ENCODE measurements at places on chromosomes 2 and 18. TPM values are rescaled to one million over a fixed set of nuclear protein-coding genes. Genes with fewer than 3 reads are reported as not detected.

DNA sequence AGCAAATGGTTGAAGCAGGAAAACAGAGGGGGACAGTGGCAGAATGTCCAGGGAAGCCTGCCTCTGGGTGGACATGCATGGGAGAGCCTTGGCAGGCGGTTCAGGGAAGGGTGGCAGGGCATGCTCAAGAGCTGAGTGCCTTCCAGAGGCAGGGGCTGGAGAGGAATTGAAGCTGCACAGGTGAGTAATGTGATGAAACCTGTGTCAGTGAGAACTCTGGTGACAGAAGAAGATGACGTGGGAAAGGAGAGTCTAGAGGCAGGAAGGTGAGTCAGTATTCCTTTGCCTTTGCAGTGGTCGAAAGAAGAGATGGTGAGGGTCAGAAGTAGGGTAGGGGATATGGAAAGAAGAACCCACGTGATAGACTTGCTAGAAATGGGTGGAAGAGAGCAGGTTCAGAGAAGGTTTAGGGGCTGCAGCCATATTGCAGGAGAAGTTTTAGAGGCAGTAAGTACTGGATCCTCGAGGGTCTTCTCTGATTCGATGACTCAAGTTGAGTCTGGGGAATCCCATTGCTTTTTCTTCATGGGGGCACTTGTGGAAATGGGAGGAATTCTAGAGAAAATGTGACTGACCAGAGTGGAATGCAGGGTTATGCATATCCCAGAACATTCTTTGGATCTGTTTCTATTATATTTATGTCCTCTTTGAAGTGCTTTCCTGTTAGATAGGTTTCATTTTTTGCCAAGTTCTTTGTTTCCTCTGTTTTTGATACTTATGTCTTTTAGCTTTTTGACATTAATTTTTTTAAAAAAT is 37.4 kb downstream of the TMEM87B start:
- no peak for DNase-seq
- no peak overlapping the region for H3K4me3 ChIP-seq
- H3K4me1 ChIP-seq = no peaks in the 10 kb centered on the region
- H3K27me3 ChIP-seq = no peaks in the 10 kb centered on the region

DNA sequence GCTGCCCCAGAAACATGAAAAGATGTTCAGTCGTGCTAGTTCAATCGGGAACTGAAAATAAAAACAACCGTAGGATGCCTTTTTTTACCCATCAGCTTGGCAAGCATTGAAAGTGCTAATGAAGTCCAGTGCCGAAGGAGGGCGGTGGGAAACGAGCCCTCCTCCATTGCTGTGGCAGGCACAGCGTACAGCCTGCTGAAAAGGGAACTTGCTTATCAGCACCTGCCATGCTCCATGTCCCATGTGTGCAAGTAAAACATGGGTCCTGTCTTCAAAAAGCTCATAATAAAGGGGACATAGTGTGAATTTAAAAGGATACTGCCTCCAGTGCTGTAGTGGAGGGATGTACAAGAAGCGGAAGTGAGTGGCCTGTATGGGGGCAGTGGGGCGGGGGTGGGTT is 82.4 kb downstream of the ARMC9 start:
- no peak for DNase-seq
- H3K4me1 ChIP-seq = no peaks in the 10 kb centered on the region
- no peak overlapping the region for H3K4me3 ChIP-seq
- no peaks in the 10 kb centered on the region for H3K36me3 ChIP-seq
- H3K27ac ChIP-seq = no peak overlapping the region

GRCh38 chr2:149075853-149076252 is 37.4 kb downstream of the LYPD6B start:
- H3K4me3 ChIP-seq = no peak overlapping the region
- no peak overlapping the region for H3K27ac ChIP-seq
- H3K36me3 ChIP-seq = no peaks in the 10 kb centered on the region
- no peak for DNase-seq

DNA sequence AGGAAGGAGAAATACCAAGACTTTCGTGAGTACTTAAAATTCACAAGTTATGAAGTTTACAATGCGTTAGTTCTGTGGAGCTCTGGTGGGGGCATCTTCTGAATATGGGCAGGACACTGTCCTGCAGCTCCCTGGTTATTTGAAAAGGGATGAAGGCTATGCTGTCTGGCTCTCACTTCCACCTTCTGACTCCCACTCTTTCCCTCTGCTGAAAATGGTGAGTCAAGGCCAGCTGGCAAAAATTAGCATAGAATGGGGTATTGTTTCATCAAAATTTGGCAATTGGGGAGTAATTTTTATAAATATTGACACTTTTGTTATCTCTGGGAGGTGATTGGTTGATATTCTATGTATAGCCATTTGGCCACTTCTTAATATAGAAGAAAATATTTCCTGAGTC is 177.4 kb downstream of the PARD3B start:
- H3K4me1 ChIP-seq = no peaks in the 10 kb centered on the region
- H3K27me3 ChIP-seq = no peaks in the 10 kb centered on the region
- no peak for DNase-seq
- H3K27ac ChIP-seq = no peak overlapping the region
- H3K4me3 ChIP-seq = no peak overlapping the region

- no peaks in the 10 kb centered on the region for H3K27me3 ChIP-seq
- no peak overlapping the region for H3K27ac ChIP-seq
- H3K36me3 ChIP-seq = no peaks in the 10 kb centered on the region
- no peak overlapping the region for H3K4me3 ChIP-seq
- H3K4me1 ChIP-seq = no peaks in the 10 kb centered on the region
Measured at GRCh38 chr2:235937526-235937925, 230.7 kb downstream of the GBX2 start.

UGT1A10 gene
- 0.68 TPM for total RNA-seq

DNA sequence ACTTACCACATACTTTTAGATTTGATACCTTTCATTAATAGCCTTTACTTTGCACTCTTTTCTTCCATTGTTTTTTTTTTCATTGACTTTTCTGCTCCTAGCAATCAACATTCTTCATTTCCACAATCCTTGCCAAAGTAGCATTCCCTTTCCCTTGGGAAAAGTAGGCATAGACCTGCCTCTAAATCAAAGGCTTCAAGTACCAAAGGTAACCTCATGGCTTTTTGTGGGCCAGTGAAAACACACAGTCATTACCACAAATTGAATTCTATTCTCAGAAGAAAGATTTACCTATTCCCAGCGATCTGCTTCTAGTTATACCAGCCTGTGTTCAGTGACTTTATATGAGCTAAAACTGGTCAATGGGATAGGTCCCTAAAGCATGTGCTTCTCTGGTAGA is 109.2 kb downstream of the SOCS6 start:
- no peak overlapping the region for H3K27ac ChIP-seq
- DNase-seq = no peak
- no peak overlapping the region for H3K4me3 ChIP-seq
- H3K36me3 ChIP-seq = no peaks in the 10 kb centered on the region

- peak overlapping the region; percentile 83 for H3K4me3 ChIP-seq
- peaks cover 14% of the 10 kb centered on the region for H3K4me1 ChIP-seq
- peaks cover 3% of the 10 kb centered on the region for H3K27me3 ChIP-seq
- peak; percentile 37 for DNase-seq
Measured at GRCh38 chr2:199458806-199459285, 1.1 kb upstream of the SATB2 start.

CNDP1 gene
- 1.3 TPM for total RNA-seq

GAREM1 gene
- total RNA-seq = 15.2 TPM

DNA sequence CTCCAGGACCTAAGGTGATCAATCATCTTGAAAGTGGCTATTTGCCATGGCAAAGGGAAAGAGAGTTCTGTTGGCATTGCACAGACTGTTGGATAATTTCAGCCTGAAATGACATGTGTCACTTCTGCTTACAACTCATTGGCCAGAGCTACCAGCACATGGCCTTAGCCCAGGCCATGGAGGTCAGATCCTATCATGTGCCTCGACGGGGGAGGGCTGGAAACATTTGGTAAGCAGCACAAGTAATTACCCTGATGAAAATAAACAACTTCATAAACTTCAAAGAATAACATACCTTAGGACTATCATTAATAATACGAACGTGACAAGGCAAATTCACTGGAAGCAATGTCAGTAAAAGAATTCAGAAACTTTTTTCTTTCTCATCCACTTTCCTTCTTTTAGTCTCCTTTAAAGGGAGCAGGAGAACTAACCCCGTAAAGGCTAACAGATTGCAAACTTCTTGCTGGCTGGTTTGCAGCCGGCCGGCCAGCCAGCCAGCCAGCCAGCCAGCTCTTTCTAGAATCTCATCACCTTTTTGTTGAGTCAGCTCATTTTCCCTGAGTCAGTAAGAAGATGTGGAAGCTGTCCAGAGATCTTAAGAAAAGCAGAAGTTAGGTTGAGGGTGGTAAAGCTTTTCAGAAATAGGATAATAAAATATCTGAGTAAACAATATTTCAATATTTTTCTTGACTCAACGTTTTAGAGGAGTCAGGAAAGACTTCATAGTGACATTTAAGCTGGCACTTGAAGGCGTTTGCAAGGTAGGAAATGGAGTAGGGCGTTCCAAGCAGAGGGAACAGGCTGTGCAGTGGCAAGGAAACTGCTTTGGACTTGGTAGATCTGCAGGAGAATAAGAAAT is 31.9 kb downstream of the CNRIP1 start:
- H3K27ac ChIP-seq = peak overlapping the region; percentile 36
- no peaks in the 10 kb centered on the region for H3K36me3 ChIP-seq
- H3K4me3 ChIP-seq = no peak overlapping the region
- peak; percentile 22 for DNase-seq

GRCh38 chr2:40260437-40260836 is 191.5 kb downstream of the SLC8A1 start:
- DNase-seq = no peak
- no peak overlapping the region for H3K27ac ChIP-seq
- H3K4me3 ChIP-seq = no peak overlapping the region

- no peaks in the 10 kb centered on the region for H3K36me3 ChIP-seq
- no peaks in the 10 kb centered on the region for H3K4me1 ChIP-seq
- no peaks in the 10 kb centered on the region for H3K27me3 ChIP-seq
- no peak overlapping the region for H3K4me3 ChIP-seq
Measured at GRCh38 chr2:212811036-212811805, 272.6 kb upstream of the ERBB4 start.

DNA sequence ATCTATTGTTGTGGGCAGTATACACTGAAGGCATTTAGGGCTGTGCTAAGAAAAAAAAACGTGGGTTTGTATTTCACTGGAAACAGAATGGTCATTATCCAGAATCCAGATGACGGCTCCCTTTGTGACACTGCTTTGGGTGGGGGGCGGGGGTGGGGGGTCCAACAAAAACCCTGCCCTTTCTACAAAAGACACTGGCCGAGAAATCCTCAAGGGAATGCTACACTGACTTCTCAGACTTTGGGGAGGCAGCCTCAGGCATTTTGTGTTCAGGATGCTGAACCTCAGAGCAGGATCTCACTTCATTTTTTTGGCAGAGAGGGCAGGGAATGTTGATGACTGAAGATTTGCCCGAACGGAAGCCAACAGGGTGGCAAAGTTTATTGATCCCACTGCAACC is 417.1 kb downstream of the HRH4 start:
- H3K27ac ChIP-seq = no peak overlapping the region
- H3K27me3 ChIP-seq = no peaks in the 10 kb centered on the region
- no peak overlapping the region for H3K4me3 ChIP-seq
- peaks cover 10% of the 10 kb centered on the region for H3K4me1 ChIP-seq

ALKAL2 gene
- 46.9 TPM for total RNA-seq

CFAP221 gene
- 28.2 TPM for total RNA-seq

DNA sequence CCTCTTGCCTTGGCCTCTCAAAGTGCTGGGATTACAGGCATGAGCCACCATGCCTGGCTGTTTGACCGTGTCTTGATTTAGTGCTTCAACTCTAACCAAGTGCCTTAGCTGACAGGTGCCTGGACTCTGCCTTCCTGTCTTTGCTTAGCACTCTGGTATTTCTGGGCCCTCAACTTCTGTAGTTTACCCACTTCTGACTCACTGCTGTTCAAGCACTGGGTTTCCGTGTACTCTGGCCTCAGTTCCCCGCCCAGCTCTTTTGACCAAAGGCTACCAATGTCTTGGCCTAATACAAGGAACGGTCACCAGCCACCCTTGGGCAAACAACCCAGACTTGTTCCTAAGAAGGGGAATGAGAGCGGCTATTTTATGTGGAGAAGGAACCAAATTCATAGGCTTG is 35.7 kb upstream of the CABLES1 start:
- no peak for DNase-seq
- no peaks in the 10 kb centered on the region for H3K36me3 ChIP-seq
- no peak overlapping the region for H3K4me3 ChIP-seq

DNA sequence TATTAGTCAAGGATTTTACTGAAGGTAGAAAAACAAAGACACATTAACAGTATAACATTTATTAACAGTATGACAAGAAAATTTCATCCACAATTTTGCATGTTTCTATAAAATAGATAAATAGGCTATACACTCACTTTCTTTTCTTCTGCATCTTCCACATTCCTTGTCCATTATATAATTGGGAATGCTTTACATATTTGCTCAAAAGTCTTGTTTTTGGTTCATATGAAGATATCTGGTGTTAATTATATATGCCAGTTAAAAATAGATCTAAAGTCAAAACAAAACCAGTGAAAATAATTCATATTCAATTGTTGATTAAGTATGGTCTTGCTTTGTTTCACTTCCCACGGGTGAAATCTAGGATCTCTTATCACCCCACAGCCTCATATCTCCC is 53.4 kb downstream of the SERPINB7 start:
- H3K4me3 ChIP-seq = no peak overlapping the region
- no peak overlapping the region for H3K27ac ChIP-seq
- H3K4me1 ChIP-seq = no peaks in the 10 kb centered on the region
- no peaks in the 10 kb centered on the region for H3K36me3 ChIP-seq

DNA sequence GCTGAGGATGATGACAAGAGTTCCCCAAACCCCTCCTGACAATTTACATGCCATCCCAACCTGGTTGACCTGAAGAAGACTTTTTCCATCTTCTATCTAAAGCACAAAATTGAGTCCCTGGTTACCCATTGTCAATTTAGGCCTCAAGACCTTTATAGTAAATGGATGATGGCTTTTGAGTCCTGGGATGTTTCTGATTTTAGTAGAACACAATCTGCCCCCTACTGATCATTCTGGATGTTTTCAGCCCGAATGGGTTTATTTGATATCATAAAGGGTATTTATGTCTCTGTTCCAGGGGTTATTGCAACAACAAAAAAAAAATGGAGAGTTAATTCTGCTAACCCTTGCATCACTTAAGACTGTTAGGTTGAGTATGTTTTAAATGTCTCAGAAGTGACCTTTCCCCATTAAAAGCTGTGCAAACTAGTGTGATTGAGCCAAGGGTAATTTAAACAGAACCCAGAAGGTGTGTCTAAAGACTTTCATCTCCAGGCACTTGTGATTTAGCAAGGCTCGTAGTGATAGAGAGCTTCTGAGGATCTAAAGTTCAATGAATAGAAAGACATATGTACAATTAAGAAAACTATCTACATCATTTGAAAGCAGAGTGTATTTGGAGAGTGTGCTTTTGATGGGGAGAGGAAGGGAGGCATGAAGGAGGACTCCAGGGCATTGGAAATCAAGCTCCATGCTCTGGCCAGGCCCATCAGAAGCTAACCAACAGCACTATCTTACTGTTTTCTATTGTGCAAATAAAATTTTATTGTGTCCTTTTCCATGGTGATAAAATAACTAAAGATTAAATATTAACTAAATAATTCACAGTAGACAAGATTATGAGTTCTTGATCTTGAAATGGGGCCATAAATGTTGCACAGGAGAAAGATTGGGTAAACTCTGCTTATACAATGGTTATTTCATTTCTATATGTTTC is 96.6 kb upstream of the NOSTRIN start:
- no peak for DNase-seq
- no peak overlapping the region for H3K4me3 ChIP-seq
- peaks cover 3% of the 10 kb centered on the region for H3K4me1 ChIP-seq

MROH2A gene
- 5.3 TPM for total RNA-seq
